ENCODE measurements at places on chromosomes 7 and 10.

GRCh38 chr10:98899018-98899417 lies 336.6 kb downstream of the HPSE2 start:
- DNase-seq, result no peak

DNA sequence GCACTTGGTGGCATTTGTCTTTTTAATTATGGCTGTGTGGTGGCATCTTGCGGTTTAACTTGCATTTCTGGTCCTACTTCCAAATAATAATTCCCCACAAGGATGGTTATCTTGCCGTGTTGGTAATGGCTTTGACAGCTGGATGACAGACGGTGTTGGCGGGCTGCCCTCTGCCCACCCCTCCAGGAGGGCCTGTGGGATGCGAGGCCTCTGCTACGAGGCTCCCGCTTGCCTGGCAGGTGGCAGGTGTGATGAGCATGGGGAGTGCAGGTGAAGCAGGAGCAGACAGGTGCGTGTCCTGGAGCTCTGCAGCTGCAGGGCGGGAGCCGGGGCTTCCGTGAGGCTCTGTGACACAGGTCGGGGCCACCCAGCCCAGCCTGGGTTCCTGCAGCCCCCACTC lies 11.8 kb downstream of the INPP5A start:
- no peak for DNase-seq

GRCh38 chr7:45160417-45160881 lies 2.9 kb downstream of the RAMP3 start:
- DNase-seq, result no peak

GRCh38 chr7:157738066-157738460 lies 401.3 kb downstream of the DNAJB6 start:
- DNase-seq, result peak; percentile 3

DNA sequence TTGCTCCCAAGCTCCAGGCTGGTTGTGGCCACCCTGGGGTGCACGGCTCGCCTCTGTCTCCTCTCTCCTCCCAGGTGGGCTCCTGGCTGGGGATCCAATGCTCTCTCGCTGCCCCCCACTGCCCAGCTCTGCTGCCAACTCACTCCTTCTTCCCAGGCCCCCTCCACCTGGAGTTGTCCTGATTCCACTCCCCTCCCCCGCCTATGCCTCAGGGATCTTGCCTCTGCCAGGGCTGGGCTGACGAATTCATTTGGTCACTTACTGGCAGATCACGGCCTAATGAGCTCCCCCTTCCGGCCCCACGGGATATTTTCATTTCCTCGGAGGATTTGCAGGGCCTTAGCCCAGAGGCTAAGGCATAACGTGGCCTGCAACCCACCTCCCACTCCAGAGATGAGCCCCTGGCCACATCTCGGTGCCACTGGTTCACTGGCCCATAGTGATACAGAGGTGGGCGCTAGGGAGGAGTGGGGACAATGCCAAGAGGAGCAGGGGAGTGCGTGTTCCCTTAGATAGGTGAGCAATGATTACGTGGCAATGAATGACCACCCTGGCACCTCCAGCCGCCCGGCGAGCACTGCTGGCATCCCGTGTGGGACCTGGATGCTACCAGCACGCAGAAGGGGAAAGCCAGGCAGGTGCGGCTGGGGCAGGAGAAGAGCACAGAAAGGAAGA lies 344.6 kb upstream of the SHH start:
- DNase-seq, result no peak
